SJSA1 (cell line): ENCODE measurements at places on chromosomes 5 and 9.

DNA sequence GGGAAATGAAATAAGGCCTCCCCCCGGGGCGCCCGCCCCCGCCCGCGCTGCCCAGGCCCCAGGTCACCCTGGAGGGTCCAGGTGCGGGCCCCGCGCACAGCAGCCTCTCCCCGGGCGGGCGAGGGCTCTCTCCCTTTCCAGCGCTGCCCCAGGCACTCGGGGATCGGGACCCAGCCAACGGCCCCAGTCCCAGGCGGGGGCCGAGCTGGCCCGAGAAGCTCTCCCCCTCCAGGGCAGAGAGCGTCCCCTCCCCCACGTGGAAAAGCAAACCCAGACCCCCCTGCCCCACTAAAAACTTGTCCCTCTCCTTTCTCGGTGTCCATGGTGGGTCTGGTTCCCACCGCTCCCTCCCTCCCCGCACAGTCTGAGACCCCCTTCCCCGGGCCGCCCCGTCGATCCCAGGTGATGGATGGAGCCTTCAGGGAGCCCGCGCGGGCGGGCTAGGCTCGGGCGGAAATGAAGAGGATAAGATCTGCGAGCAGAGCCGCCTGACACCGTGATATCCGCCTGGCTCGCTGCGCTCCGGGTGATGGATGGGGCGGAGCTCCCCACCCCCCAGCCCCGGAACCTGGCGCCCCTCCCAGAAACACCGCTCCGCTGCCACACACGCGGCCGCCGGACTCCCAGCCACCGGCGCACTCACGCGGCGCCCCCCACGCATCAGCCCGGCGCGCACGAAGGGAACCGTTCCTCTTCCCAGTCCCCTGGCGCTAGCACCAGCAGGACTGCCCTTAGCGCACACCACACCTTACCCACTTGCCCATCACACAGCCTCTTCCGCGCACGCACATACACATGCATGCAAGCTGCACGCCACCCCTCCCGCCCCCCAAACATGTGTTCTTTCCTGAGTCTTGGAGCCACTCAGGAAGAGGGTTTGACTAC is 81.7 kb upstream of the ZBTB43 start:
- no peak for DNase-seq

GRCh38 chr9:4490705-4491625 is 697 bp downstream of the SLC1A1 start:
- no peak for DNase-seq

DNA sequence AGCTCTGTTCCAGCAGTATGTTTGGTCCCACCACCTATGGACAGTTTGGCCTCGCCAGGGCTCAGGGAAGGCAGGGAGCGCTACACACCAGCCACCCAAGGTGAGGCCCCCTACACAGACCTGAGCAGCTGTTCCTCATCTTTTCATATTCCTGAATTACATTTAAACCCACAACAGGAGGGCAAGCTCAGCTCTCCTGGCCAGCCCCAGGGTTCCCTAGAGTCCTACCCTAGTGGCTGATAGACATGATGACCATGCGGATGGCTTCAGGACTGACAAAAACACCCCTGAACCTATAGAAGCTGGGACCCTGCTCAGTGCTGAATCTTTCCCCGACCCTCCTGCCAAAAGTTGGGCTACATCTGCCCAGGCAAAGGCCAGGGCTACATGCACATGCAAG is 6.7 kb upstream of the FOXE1 start:
- no peak for DNase-seq

GRCh38 chr5:147179562-147180147 is 55.2 kb upstream of the STK32A start:
- no peak for DNase-seq

DNA sequence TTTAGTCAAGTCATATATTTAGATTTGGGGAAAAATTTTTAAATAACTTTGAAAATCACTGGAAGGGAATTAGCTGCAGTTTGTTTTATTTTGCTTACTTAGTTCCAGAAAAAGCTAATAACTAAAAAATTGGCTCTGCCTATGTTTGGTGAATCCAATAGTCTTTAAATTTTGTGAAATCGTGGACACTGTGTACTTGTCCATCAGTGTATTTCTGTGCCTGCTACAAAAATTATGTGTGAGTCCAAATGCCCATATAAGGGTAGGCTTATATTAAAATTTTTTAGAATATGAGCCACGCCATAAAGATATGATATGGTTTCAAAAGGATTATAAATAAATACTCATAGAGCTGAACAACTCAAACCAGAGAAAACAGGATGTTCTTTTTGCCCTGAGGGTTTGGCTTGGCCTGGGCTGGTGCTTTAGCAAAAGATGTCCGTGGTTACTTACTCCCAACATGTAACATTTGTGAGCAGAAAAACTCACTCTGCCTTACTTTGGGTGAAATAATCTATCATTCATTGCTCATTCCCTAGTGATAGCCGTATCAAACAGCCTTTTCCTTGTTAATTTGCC is 133.2 kb upstream of the PRLR start:
- no peak for DNase-seq

GRCh38 chr5:138448481-138449398 is 9.9 kb downstream of the REEP2 start:
- no peak for DNase-seq

DNA sequence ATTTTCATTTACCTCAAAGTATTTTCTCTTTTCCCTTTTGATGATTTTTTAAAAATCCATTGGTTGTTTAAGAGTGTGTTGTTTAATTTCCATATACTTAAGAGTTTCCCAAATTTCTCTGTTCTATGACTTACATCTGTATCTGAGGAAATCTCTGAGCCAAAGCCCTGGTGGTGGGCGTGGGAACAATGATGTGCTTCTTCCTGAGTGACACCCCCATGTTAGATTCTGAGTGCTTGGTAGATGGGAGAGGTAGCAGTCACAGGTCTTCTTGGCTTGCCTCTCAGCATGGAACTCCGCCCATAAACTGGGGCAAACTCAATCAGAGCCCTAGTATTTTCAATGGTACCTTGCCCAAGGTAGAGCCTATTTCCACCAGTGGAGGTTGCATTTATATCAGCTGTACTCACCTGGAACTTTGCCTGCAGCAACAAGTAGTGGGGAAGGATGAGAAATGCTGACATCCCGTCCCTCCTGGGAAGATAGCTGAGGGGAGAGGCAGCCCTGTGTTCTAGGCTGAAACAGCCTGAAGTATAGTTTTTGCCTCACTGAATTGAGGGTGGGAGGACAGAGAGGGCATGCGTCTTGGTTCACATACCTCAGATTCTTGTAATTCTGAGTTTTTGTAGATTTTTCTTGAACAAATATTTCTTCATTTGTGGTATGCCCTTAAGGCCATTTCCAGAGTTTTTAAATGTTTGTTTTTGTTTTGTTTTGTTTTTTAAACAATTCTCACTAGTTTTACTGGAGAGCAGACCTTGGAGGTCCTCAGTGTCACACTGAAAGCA is 26.4 kb downstream of the C9orf43 start:
- DNase-seq = peak; percentile 82

DNA sequence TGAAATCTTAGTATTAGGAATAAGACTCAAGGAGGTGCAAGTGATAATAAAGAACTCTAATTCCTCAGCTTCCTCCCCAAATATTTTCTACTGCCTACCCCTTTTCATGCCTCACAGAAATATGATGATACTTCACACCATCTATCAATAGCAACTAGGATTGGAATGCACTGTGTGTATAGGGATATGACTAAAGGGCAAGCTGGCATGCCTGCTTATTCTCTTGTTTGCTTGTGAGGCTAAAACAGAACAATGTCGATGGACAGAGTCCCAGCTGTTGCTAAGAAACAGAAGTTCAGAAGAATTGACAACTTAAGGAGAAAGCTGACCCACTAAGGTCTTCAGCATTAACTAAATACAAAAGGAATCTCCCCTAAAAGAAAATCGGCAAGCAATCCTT is 9.7 kb upstream of the CHD1 start:
- peak; percentile 25 for DNase-seq

GRCh38 chr5:181166812-181167733 is 19.7 kb downstream of the OR2V2 start:
- DNase-seq = no peak
